ENCODE measurements at places on chromosomes 1 and 21.

GRCh38 chr1:232109391-232109790 lies 482.8 kb downstream of the DISC1 start:
- DNase-seq, result no peak

DNA sequence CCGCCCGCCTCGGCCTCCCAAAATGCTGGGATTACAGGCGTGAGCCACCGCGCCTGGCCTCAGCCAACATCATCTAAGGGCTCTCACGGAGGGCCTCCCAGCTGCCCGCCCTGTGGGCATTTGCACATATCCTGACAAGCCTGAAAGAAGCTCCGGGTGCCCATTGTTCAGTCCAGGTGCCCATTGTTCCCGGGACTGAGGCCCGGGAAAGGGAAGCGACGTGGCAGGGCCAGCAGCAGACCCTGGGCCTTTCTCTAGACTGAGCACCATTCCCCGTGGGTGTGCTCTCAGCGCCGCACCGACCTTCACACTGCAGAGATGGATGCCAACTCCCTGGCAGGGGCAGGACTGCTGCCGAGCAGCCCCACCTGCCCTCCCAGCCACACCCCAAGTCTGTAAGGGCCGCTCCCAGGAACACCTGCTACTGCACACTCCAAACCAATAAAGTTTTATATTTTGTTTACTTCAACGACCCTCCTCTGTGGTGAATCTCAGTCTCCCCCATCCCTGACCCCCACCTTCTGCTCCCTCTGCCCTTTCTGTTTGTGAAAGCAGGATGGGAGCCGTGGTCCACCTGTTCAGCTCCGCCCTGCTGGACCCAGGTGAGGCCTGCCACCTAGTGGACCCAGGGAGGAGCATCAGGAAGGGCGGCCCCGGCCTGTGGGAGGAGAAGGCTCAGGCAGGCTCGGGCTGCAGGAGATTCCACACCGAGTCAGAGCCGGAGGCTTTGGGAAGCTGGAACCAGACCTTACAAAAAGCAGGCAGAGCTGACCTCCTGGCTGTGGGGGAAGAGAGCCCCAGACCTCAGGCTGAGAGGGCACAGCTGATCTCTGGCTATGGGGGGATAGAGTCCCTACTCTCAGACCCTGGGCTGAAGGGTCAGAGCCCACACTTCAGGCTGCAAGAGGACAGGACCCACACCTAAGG lies 1.1 kb upstream of the TMEM82 start:
- DNase-seq, result peak; percentile 15

DNA sequence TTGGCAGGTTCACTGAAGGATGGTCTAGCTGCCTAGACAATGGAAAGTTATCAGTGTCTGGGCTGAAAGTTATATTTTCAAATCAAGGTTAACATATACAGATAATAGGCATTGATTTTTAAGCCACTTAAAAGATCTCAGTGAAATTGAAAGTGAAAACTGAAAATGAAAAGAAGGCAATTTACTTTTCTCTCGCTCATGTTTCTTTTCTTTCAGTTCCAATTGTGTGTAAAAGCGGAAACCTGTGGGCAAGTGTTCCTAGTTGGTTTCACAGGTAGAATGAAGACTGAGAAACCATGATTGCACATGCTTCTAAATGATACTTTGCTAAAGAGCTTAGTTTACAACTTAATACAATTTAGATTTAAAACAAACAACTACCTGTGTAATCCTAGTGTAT lies 383.7 kb downstream of the ZP4 start:
- no peak for DNase-seq

- DNase-seq, result no peak
These were observed 127.0 kb upstream of the TIAM1 start for GRCh38 chr21:31470896-31471694.

GRCh38 chr1:212973899-212974298 lies 23.6 kb downstream of the VASH2 start:
- no peak for DNase-seq

DNA sequence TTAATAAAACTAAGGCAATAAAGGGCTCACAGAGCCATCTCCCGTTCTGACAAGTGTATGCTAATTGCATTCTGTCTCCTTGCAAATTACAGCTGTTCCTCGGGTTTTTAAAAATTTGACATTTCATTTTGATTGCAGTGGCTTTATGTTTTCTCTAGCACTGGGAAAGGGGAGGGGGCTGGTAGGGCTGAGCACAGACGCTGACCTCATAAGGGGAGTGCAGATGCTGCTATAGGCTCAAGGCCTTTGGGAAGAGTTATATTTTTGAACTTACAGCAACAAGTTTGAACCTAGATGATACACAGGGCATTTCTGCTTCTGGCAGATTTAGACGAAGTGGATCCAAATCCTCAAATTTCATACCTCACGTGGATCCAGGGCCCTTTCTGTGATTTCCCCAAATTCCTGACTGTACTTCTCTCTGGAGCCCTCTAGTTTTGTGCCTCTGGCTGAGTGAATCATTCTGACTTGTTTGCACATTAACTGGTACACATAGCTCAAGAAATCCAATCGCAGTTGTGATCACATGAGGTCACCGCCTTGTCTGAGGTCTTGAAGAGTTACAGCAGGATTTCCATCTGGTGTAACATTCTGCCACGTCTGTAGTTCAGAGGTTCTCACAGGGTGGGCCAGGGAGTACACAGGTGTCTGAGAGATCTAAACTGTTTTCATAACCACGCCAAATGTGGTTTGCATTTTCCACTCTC lies 230.3 kb downstream of the C1orf94 start:
- DNase-seq, result no peak

- DNase-seq, result no peak
These were observed 5.9 kb downstream of the BACH1 start for GRCh38 chr21:29304597-29304996.

DNA sequence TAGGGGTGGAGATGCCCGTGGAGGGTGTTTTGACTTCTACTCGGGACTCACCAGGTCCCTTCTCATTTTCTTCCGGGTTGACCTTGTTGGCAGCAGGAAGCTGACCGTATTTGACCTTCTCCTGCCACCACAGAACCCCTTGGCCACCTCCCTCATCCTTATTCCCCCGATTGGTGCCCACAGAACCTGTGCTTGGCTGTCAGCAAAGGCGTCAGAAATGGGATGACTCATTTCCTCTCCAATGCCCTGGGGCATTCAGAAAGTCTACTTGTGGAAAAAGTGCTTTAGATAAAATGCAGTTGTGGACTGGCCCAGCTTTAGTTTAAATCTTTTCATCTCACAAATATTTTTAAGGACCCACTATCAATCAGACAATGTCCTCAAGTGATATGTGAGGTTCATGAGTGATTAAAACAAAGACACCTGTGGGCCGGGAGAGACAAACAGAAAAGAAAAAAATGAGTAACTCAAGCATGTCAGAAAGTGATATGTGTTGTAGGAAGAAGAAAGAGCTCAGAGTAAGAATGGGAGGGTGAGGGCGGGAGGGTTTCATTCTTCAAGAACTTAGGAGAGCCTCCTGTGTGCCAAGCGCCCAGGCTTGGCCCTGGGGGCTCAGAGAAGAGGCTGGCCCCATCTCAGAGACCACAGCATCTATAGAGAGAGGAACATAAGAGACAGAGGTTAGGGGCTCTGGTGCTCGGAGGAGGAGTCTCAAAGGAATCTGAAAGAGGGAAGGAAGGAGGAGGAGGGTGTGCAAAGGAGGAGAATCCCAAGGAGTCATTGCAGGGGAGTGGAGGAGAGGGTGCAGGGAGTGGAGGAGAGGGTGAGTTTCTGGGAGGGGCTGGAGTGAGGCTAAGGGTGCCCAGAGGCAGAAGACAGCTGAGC lies 221.6 kb upstream of the VAMP3 start:
- no peak for DNase-seq

GRCh38 chr1:30353637-30354036 lies 369.7 kb downstream of the MATN1 start:
- DNase-seq, result no peak

- no peak for DNase-seq
These were observed 18.1 kb upstream of the MYSM1 start for GRCh38 chr1:58717979-58718378.

DNA sequence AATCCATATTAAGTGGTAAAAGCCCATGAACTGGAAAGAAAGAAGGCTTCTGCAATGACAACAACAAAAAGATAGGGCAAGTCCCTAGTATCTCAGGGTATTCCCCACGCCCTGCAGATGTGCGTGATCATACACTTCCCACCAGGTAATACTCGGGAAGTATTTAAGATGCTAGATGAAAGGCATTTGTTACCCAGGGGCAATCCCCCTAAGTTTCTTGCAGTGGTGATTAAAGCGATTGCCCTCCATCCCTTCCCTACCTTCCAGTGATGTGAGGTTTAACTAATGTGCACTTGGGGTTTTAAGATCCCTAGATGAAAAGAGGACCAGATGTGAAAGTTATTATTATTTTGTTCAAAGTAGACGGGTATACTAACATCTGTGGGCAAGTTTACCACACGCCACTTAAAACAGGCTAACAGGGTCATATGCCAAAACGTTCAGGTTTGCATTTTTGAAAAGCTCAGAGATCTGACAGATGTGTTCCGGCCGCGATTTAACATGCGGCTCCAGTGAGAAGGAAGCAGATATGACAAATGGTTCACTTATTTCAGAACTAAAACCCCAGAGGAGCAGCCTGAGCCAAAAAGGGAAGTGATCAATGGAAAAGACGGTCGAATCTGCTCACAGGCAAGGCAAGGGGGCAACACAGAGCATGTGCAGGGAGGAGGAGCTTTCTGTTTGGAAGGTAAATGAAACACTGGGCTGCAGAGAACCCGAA lies 17.4 kb downstream of the TIAM1 start:
- no peak for DNase-seq

DNA sequence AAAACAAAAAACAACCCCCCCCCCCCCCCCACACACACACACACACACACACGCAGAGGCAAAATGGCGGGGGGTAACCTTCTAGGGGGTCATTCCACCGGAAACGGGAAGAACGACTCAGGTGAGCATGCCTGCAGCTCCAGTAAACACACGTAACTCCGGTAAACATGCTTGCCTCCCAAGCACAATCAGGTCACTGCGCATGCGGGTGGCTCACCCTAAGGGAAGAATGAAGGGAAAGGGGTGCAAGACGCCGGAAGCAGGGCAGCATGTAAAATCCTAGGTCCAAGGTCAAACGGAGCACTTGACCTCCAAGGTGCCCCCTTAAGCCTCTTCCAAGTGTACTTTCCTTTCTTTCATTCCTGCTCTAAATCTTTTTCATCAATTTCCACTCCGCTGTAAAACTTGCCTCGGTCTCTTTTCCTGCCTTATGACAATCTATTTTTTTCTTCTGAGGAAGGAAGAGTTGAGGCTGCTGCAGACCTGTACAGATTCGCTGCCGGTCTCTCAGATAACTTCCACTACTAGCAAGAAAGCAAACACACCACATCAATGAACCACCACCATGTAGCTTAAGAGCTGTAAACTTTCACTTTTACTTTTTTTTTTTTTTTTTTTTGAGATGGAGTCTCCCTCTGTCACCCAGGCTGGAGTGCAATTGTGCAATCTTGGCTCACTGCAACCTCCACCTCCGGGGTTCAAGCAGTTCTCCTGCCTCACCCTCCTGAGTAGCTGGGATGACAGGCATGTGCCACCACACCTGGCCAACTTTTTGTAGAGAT lies 21.0 kb upstream of the CBR3 start:
- DNase-seq, result no peak

GRCh38 chr1:58104960-58105359 lies 441.6 kb downstream of the OMA1 start:
- DNase-seq, result no peak

GRCh38 chr1:114033216-114033706 lies 54.0 kb downstream of the OLFML3 start:
- DNase-seq, result no peak

- DNase-seq, result no peak
These were observed 222.6 kb downstream of the COL24A1 start for GRCh38 chr1:85933961-85934360.

- DNase-seq, result no peak
These were observed 38.9 kb downstream of the ALG14 start for GRCh38 chr1:95033843-95034242.

DNA sequence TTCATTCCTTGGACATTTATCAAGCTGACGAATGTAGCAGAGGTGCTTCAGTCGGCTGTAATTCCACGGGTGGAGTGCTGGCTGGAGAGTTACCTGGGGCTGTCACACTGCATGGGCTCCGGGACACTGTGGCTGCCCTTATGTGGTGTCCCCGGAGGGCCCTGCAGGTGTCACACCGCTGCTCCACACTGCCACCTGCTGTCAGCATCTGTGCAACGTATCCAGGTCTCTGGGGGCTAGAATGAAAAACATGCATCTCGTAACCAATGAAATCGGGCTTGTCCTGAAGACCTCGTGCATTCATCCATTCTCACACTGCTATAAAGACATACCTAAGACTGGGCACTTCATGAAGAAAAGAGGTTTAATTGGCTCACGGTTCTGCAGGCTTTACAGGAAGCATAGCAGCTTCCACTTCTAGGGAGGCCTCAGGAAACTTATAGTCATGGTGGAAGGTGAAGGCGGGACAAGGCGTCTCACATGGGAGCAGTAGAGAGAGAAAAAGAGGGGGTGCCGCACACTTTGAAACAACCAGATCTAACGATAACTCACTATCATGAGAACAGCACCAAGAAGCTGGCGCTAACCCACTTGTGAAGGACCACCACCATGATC lies 46.7 kb upstream of the PCBP3 start:
- peak; percentile 72 for DNase-seq

- no peak for DNase-seq
These were observed 550 bp upstream of the SYT11 start for GRCh38 chr1:155858800-155859233.

DNA sequence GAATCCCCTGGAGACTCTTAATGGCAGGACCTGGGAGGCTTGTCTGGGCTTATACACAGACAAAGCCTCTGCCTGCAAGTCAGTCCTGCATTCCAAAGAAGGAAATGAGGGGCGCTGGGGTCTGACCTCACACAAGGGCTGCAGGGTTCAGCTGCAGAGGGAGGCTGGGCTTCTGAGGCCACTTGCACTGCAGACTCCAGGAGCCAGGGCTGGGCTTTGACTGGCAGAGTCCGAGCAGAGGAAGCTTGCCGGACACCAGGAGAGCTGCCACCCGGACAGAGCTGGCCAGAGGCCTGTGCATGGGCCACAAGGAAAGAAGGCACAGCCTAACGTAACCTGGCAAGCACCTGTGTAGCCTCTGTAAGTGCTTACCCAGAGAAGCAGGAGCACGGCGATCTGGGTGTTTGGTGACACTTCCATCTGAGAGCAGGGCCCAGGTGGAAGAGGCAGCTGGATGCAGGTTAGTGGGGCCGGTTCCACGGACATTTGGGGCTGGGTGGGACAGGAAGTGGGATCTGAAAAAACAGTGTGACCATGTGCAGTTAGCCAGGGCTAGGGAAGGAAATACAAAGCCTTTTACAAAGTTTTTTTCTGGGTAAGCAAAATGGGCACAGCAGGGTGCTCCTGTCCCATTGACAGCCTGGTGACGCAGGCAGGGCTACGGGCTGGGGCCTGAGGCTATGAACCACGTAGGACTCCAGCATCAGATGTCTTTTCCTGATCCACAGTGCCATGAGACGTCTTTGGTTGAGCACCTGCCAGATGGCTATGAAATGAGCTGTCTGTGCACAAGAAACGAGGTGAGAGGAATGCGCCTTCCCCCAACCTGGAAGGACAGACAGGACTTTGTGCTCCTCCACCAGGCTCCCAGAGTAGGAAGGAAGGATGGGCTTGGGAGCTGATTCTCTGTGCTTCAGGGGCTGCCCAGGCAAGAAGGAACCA lies 37.3 kb upstream of the LBR start:
- no peak for DNase-seq

- DNase-seq, result no peak
These were observed 205.0 kb upstream of the GRIK3 start for GRCh38 chr1:37239225-37239740.

Data from stimulated activated CD8-positive, alpha-beta memory T cell treated with anti-CD3 and anti-CD28 coated beads, Interleukin-2, amount 100 ng/mL, for 1 hour (primary cell).